Naive thymus-derived CD4-positive, alpha-beta T cell (primary cell): ENCODE measurements at places on chromosomes 1 and 21.

DNA sequence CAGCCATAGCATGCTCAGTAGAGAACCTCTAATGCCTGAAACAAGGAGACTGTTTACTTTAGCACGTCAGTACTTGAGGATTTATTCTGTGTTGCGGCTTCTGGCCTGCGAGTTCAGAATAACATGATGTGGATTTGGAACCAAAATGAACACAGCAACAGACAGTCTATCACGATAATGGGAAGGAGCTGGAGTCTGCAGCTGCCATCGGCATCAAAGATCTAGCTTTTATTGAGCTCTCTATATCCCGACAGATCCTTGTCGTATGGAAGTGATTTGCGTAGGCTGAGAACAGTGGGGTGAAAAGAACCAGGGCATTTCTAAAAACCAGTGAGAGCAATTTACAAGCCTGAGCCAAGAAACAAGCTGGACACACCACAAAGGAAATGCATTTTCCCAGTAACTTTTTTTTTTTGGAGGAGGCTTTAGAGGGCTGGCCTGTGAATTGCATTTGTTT lies 294.2 kb downstream of the KIF26B start:
- no peaks in the 10 kb centered on the region for H3K27me3 ChIP-seq
- no peak overlapping the region for H3K4me3 ChIP-seq
- DNase-seq, result no peak
- H3K36me3 ChIP-seq, result no peaks in the 10 kb centered on the region
- no peak overlapping the region for H3K27ac ChIP-seq
- H3K4me1 ChIP-seq, result no peaks in the 10 kb centered on the region

DNA sequence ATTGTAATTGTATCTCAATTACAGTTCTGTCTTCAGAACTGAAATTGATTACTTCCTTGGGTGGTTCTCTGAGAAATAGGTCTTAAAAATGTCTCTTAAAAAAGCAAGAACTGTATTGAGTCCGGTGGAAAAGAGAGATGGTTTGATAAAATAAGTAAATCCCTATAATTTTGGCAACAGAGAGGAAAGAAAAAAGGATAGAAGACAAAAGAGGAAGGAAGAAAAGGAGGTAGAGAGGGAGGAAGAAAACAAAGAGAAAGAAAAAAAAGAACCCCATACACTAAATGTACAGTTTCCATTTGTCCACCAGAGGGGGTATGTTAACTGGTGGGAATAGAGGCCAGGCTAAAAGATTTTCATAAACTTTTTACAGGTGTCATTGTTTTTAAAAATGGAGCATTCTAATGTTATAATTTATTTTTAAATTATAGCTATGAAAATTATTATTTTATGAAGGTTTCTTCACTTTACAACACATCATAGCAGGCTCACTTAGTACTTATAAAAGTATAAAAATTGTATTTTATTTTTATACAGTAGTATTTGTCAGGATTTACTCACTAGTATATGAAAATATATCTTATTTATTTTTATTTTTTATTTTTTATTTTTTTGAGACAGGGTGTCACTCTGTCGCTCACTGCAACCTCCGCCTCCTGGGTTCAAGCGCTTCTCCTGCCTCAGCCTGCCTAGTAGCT lies 2.1 kb upstream of the UBE2T start:
- H3K27me3 ChIP-seq, result no peaks in the 10 kb centered on the region
- no peaks in the 10 kb centered on the region for H3K36me3 ChIP-seq

DNA sequence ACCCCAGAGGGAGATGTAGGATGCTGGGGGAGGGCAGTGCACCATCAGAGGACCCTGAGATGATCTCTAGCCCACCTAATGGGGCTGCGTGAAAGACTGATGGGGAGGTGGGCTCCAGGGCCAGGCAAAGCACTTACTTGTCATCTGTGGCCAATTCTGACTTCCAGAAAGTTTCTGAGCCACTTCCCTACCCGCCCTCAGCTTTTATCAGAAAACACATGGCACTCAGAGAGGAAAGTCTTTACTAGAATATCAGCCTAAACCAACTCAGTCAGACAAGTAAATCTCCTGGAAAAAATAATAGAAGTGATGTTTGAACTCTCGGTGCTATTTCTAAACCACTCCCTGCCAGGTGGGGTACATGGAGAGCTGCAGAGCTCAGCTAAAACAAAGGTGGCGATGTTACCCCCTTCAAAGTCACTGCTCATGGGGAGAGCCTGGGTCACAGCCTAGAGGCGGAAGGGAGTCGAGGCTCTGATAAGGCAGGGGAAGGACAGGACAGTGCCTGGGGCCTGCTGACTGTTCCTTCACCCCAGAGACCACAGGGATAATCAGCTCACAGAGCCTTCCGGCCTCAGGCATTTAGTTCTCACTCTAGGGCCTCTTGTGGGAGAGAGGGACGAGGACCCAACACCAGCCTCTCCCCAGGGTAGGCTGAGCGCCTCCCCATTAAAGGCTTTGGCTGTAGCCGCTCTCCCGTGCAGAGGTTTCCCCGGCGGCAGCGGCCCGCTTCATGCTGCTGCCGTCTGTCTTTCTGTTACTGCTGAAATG lies 14.2 kb downstream of the SMIM12 start:
- no peak for DNase-seq
- H3K4me1 ChIP-seq, result no peaks in the 10 kb centered on the region
- no peaks in the 10 kb centered on the region for H3K27me3 ChIP-seq
- H3K36me3 ChIP-seq, result no peaks in the 10 kb centered on the region
- H3K27ac ChIP-seq, result no peak overlapping the region

DNA sequence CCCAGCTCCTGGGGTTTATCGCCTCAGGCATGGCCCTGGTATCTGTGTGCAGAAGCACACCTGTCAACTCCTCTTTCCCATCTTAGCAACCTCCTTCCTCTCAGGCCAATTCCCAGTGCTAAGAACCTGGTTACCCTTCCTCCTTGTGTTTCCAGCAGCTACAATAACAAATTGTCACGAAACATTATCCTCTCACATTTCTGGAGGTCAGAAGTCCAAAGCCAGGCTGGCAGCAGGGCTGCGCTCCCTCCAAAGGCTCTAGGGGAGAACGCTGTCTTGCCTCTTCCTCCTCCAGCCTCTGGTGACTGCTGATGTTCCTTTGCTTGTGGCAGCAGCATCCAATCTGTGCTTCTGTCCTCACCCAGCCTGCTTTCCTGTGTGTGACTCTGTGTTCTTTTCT lies 10.7 kb upstream of the MRPS14 start:
- no peak overlapping the region for H3K27ac ChIP-seq
- no peak for DNase-seq
- H3K4me3 ChIP-seq, result no peak overlapping the region

DNA sequence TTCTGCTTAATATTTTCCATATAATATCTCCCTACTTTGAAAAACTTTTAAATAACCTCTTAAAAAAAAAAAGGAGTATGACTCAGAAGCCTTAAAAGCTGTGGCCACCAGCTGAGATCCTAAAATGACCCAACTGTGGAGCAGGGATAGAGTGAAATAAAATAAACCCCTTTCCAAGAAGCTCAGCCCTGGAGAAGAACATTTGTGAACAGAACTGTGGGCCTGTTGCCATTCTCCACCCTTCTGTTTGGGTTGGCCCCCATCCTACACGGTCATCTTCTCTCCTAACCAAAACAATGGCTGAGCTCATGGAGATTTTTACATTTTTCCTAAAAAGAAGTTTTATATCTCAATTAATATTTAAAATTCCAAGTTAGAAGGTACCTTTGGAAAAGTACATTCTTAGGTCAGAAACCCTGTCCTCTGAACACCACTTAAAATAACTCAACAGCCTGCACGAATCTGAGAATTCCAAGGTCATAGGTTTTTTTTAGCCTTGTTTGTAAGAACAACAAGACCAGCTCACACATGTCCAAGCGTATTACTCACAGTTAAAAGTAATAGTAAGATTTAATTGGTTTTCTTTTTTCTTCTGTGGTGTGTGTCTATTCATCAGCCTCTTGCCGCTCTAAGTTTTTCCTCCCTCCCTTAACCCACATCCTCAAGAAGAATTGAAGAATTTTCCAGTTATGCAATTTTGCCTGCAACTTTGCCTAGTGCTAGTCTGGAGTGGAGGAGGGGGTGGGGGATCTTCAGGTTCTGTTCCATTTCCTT lies 107.7 kb upstream of the ERRFI1 start:
- no peak overlapping the region for H3K27ac ChIP-seq
- no peaks in the 10 kb centered on the region for H3K4me1 ChIP-seq
- H3K4me3 ChIP-seq, result no peak overlapping the region
- H3K27me3 ChIP-seq, result no peaks in the 10 kb centered on the region
- H3K36me3 ChIP-seq, result no peaks in the 10 kb centered on the region
- no peak for DNase-seq

GRCh38 chr1:109790735-109791494 lies 27.2 kb upstream of the EPS8L3 start:
- H3K4me3 ChIP-seq, result peak overlapping the region; percentile 1
- peak overlapping the region; percentile 44 for H3K27ac ChIP-seq
- H3K27me3 ChIP-seq, result no peaks in the 10 kb centered on the region
- DNase-seq, result peak; percentile 78
